Iris pigment epithelial cell (primary cell): ENCODE measurements at places on chromosomes 1 and 21.

DNA sequence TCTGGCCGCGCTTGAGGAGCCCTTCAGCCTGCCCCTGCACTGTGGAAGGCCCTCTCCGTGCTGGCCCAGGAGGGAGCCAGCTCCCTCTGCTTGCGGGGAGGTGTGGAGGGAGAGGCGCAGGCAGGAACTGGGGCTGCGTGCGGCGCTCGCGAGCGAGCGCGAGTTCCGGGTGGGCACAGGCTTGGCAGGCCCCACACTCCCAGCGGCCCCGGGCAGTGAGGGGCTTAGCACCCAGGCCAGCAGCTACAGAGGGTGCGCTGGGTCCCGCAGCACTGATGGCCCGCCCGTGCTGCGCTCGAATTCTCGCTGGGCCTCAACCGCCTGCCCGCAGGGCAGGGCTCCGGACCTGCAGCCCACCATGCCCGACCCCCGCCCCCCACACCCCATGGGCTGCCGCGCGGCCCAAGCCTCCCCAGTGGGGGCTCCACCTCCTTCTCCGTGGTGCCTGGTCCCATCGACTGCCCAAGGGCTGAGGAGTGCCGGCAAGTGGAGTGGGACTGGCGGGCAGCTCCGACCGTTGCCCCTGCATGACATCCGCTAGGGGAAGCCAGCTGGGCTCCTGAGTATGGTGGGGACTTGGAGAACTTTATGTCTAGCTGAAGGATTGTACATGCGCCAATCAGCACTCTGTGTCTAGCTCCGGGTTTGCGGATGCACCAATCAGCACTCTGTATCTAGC, 46.0 kb downstream of the COL24A1 start:
- DNase-seq, result no peak

DNA sequence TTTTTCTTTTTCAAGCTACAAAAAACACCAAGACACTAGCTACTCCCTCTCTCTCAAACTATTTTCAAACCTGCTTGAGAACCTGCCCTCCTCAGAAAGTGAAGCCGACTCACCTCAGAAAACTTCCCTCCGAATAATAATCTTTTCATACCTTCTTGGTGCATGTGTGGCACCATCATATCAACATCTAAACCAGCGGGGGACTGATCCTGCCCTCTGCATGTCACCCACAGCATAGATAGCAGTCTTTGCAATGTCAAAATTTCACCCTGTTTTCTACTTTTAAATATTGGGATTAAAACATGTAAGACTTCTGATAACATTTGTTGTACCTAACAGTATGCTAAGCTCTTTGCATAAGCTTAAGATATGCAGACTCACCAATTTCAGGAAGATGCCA, 1260.3 kb downstream of the PLA2G4A start:
- DNase-seq, result no peak

DNA sequence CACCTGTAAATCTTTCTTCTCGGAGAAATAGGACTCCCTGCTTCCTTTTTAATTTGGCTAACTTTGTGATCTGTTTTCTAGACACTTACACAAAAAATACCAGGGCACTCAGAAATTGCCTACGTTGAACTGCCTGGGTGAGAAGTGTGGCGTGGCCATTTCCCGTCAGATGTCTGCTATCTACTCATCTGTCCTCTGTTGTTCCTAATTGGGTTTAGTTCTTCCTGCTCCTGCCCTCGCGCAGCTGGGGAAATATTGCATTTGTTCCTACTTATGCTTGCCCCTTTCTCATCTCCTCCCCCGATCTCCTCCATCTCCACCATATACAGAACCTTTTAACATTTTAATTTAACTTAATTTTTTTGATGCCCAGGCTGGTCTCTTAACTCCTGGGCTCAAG, 55.1 kb downstream of the CD58 start:
- no peak for DNase-seq

DNA sequence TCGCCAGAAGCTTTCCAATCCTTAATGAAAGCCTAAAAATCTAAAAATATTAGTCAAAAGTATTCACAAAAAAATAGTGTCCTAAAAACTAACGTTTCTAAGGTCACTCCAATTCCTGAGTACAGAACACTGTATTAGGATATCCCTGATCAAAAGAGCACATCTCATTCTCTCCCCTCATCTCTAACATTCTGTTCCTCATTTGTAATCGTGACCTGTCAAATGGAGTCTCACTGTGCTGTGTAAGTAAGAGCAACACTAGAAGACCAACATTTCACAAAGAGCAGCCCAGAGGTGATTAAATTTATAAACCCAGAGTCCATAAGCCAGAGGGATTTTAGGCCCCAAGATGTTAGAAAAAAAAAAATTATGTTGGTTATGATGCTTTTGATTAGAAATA, 26.3 kb downstream of the RGS2 start:
- no peak for DNase-seq

DNA sequence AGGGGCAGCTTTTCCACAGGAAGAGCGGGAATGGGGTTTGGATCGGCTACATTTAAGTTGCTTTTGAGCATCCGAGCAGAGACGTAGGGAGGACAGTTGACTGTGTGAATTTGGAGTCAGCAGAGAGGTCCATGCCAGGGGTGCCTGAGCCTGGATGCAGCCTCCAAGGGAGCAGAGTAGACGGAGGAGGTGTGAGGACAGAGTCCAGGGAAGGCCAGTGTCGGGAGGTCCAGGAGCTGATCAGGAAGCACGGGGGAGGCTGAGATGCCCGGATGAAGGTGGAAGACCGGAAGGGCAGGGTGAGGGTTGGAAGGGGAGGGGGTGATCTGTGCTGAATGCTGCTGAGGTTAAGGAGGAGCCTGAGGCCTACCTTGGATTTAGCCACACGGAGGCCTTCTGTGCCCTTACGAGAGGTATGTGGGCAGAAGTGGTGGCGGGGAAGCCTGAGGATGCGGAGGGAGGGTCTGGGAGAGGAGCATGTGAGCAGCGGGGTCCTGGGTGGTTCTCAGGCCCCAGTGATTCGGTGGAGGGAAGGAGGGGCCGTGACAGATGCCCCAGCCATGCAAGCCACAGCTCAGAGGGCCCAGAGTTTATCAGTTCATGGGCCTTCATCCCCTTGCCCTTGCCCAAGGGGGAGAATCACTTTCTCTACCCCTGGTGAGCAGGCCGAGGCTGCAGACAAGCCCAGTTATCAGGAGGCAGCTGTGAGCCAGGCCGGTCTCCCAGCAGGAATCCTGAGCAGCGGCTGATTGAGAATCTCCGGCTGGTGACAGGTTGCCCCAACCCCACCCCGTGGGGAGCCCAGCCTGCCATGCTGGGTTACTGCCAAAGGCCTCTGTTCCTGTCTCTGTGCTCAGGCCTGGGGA, 54.0 kb upstream of the ACTL8 start:
- DNase-seq, result no peak

- peak; percentile 47 for DNase-seq
Measured at GRCh38 chr1:63148825-63149645, 173.3 kb upstream of the FOXD3 start.

GRCh38 chr1:38624336-38625039, 235.1 kb downstream of the RRAGC start:
- no peak for DNase-seq

- DNase-seq, result no peak
Measured at GRCh38 chr1:168972225-168972624, 134.3 kb upstream of the ATP1B1 start.

DNA sequence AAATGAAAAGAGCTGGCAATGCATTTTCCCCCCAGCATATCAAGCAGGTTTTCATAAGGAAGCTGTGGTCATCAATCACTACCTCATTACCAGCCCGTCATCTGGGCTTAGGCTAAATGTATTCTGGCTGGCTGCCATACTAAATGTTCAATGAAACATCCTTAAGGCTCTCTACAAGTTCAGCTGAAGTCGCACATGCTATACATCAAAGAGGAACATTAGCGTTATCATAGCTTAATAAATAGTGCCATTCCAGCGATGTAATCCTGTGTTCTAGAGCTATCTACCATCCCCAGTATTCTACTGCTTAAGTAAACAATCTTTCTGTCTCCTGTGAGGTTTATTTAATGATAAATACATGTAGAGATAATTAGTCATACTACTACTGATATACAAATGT, 288.8 kb downstream of the DPYD start:
- peak; percentile 74 for DNase-seq

- no peak for DNase-seq
Measured at GRCh38 chr1:150151291-150152181, 1.8 kb downstream of the PLEKHO1 start.

GRCh38 chr1:919271-919872, 4.4 kb upstream of the SAMD11 start:
- DNase-seq, result no peak

DNA sequence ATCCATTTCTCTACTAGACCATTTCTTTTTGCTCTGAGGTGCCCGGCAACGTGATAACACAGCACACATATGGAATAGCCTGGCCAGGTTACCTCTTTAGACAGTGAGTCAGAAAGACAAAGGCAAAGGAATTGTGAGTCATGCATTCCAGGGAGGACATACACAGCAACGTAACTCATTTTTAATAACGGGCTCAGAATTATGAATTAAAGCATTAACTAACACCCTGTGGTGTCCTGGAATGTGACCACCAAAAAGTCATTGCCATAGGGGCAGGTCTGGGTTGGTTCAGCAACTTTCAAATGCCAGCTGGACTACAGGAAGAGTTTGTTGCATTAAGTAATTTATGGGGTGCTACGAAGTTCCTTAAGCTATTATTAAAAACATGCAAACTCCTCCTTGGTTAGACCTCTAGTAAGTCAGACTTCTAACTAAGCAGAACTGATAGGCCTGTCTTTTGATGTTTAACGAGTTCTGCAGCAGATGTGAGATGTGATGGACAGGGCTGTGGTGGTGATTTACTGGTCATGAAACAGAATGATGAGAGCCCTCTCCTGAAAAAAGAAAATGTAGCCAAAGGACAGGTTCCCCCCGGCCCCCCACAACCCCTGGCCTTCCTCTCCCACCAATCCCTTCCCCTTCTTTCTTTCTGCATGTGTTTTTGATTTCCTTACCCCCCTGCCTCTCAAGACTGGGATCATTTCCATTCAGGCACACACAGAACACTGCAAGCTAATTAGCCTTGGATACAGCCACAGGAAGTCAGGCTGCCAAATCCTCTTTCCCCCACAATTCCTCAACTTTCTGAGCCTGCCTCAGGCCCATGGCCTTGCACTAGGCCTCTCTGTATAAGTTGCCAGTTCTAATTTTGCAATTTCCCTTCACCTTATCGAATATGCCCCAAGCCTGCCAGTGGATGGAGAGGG, 88.9 kb upstream of the HAO2 start:
- peak; percentile 94 for DNase-seq

GRCh38 chr1:176866011-176866714, 298.3 kb downstream of the ASTN1 start:
- DNase-seq, result peak; percentile 3

DNA sequence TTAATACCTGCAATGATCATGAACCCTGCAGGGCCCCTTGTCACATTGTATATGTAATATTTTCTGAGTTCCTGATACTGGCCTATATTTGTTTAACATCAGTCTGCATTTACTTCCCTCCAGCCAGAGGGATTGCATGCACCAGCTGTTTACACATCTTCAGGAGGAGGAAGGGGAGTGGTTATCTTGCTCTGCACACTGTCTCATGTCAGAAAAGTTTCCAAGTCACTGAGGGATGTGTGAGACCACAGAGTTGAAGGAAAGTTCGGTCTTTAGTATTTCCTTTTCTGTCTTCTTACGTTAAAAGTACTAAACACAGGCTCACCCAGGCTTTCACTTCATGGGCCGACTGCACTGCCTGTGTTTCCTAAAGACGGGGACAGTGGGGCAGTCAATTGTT, 574.1 kb downstream of the LMO4 start:
- peak; percentile 22 for DNase-seq

- peak; percentile 66 for DNase-seq
Measured at GRCh38 chr1:219555031-219555692, 57.7 kb downstream of the ZC3H11B start.

GRCh38 chr1:6897138-6897537, 111.9 kb downstream of the CAMTA1 start:
- DNase-seq, result no peak

GRCh38 chr1:79929356-79929755, 922.8 kb upstream of the ADGRL4 start:
- DNase-seq, result peak; percentile 0

GRCh38 chr1:152014943-152015342, 21.3 kb upstream of the S100A10 start:
- DNase-seq, result no peak

DNA sequence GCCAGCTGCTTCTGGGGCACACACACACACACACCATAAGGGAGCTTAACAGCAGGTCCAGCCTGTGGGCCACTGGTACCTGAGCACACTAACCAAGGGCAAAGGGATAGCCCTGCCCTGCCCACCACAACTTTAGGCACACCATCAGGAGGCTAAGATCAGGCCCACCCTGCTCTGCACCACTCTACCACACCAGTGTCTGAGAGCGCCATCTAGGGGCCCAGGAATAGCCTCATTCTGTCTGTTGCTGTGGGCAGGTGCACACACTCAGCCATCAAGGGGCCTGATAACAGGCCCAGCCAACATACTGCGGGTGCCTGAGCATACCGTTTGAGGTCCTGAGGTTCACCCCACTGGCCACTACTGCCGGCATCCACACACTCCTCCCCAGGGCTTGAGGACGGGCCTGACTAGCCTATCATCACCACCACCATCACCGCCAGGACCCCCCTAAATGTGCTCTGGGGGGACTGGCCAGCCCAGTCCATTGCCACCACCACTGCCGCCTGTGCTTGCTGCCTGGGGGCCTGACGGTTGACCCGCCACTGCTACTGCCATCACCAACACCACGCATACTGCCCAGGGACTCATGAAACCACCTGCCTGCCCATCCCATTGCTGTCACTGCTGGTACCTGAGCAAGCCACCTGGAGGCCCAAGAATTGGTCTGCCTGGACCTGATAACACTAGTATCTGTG, 31.3 kb downstream of the NSL1 start:
- peak; percentile 8 for DNase-seq

- DNase-seq, result no peak
Measured at GRCh38 chr1:53066488-53066887, 4.5 kb downstream of the PODN start.

- no peak for DNase-seq
Measured at GRCh38 chr1:16174886-16175598, 19.2 kb upstream of the EPHA2 start.

DNA sequence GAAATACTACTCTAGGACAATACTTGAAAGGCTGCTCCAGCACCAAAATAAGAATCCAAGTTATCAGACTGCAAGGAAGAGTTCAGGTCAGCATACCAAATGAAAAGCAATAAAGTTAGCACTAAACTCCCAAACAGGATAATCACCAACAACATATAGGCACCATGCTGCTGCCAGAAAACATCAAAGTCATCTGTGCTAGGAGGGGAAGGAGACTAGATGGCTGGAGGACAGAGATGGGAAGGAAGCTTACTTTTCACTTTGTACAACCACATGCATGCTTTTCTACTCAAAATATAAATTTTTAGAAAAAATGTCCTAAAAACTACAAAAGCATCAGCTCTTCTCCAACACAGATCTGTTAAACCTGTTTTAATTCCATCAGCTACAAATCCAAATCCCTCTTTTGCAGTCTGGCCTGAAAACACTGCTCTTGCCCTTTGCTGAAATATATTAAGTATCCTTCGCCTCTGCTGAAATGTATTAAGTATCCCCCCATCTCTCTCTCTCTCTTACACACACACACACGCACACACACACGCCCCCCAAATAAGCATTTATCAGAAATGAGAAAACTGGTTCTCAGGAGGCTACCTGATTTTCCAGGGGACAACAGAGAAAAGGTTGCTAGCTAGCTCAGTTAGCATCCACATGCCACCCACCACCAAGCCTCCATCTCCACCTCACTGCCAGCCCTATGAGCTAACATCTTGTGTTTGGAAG, 1.5 kb downstream of the GATAD2B start:
- no peak for DNase-seq

GRCh38 chr1:100070201-100070939, 62.4 kb downstream of the SASS6 start:
- no peak for DNase-seq

- DNase-seq, result no peak
Measured at GRCh38 chr1:26548841-26549240, 19.3 kb downstream of the RPS6KA1 start.
